ENCODE measurements at places on chromosomes 3 and 15. TPM values are rescaled to one million over a fixed set of nuclear protein-coding genes. Genes with fewer than 3 reads are reported as not detected.

DNA sequence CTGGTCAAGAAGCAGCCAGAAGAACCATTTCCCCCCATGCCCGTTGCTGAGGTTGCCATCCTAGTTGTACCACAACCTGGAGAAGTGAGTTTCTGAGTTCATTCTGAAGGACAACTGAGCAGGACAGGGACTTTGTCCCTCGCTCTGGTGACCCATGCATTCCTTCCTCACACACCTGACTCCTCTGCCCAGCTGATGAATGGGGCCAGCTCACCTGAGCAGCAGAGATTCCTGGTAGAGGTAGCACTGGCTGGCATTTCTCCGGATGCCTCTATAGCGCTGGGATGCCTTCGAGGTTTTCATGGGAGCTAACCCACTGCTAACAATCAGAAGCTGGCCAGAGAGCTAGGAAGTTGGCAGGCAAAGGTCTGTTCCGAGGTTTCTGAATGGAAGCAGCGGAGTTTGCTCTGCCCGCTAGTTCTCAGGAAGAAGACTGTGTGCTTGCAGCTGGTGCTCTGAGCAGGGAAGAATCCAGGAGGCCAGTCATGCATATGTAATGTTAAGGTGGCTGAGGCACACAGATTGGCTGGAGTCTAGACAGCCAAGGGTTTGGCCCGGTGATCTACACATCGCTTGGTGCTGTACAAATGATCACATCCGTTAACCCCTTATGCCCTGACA, at the start of gene TMC3:
TSS of gene TMC3 (minus strand) at position 439 of the 621 bp plus-strand sequence. CDS start at position 303, 136 bp downstream.
- no peak for DNase-seq

DNA sequence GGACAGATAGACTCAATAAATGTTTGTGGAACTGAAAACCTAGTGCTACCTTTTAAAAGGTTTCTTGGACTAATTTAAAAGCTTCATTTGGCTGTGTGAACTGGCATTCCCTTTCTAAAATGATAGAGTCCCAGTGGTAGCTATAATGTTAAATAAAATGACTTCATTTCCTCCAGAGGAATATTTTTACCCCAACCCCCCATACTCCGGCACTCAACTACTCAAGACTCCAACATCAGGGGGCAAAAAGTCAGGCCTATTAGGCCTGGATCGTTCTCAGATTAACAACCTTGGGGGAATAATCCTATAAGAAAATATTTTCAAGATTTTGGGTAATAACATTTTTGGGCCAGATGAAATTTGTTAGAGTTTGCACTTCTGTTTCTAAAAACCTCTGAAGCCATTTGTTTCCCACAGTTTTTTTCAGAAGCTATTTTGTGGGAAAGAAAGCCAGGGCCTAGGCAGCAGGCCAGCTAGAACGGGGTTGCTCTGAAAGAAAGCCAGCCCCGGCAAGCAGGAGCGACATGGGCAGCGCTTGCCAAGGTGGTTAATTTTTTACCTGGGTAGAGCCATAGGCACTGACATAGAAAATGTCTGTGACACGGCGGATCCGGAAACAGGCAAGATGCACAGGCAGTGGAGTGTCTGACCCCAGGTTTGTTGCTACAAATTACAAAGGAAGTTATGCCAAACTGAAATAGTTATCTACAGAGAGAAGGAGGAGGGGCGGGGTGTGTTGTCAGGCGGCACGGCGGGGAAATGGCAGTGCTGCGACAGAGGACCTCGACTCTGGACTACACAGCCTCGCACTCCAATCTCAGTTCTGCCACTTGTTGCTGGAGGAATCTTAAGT, 84.6 kb downstream of the MAGI1 start:
- DNase-seq: no peak

DNA sequence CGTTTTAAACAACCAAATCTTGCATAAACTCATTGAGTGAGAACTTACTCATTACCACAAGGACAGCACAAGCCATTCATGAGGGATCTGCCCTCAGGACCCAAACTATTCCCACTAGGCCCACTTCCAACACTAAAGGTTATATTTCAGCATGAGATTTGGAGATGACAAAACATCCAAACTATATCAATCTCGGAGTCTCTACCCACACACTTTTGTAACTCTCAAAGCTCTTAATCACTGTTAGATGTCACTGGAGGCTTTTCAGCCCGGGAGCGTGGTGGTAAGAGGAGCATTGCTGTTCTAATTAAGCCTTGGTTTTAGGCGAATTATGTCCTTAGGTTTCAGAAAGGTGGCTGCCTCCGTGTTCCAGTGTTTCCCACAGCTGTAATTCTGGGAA, 86.3 kb downstream of the CNTN6 start:
- DNase-seq: no peak

The CCR8 gene
- total RNA-seq: not detected

DNA sequence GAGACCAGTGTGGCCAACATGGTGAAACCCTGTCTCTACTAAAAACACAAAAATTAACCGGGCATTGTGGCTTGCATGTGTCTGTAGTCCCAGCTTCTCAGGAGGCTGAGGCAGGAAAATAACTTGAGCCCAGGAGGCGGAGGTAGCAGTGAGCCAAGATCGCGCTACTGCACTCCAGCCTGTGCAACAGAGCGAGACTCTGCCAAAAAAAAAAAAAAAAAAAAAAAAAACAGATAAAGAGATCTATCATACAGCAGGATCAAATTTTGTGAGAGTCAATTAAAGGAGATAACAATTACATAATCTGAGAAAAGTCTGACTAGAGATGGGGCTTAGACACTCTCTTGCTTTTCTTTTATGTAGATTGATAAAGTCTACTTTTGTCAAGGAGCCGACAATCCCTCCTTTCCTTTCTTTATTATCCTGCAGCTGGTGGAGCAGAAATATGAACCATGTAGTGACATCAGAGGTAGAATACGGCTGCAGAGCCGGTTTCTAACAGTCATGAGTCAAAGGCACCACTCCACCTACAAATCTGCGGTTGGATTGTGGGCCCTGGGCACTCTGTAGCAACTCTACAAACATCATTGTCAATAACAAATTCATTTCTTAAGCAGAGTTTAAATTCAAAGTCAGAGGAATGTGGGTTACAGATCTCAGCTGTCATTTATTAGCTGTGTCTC, 9.0 kb downstream of the C2CD4A start:
- peak; percentile 39 for DNase-seq

DNA sequence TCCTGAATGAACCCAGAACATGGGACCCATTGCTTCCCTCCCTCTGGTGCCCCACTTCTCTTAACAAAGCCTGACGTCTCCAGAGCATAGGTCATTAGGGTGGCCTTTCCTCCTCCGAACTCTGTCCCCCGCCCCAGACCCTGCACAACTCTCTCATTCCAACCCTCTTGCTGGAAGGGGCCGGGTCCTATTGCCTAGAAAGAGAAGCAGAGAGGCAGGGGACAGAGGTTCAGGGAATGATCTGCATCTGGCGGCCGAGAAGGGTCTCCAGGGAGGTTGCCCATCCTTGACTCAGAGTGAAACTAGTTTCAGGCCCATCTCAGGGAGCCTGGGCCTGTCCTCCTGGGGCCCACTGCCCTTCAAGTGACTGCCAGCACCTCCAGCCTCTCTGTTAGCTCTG, 79.0 kb downstream of the LINGO1 start:
- DNase-seq: no peak

DNA sequence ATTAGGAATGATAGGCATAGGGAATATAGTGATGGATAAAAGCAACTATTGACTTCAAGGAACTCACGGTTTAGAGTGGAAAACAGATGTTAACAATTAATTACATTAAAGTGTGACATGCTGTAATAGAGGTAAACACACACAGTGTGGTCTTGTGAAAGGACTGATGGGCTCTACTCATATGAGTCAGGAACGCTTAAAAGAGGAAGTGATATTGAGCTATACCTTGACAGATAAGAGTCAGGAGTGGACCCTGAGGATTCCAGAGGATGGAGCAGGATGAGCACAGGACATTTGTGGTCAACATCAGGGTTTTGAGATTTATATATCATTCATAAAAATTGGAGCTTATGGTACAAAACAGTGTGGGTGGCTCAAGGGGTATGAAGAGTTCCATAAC, 11.0 kb downstream of the EXOG start:
- DNase-seq: no peak

The TGM4 gene
- total RNA-seq: 1.2 TPM

The CAMKV gene
- not detected for total RNA-seq

The SMCO1 gene
- not detected for total RNA-seq

The CCDC51 gene
- 23.3 TPM for total RNA-seq

DNA sequence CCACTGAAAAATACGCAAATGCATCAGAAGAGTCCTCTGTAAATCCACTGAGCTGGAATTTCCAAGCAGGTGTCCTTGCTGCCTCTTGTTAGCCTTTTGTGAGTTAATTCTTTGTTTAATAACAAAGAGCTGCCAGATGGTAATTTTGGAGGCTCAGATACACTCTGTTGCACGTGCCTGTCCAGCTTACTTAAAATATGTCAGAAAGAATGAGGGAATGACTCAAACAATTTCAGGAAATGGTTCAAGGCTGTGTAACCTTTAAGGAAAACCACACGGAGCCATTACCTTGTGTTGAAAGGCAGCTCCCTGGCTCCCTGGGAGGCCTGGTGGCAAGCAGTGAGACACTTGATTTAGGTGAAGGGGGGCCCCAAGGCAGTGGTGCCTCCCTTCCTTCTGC, 302.2 kb upstream of the CTDSPL start:
- DNase-seq: no peak

DNA sequence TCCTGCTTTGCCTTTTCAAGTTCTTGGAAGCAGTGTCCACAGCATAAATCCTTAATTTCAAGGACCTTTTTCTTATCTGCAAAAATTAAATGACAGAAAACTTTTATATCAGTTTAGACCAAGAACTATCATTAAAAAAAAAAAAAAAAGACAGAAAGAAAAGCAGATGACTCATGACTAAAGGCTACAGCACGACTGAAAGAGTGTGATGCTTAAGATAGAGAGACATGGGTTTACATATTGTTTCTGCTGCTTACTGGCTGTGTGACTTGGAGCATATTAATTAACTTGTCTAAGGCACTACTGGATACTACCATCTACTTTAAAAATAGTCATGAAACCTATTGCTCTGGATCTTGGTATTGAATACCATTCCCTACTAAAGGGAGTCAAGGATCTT, 62.3 kb downstream of the CEP152 start:
- DNase-seq: no peak
